Cerebellum (tissue), 4 donors: ENCODE measurements at places on chromosomes 12 and 14. TPM values are rescaled to one million over a fixed set of nuclear protein-coding genes. Genes with fewer than 3 reads are reported as not detected.

The GCH1 gene
- total RNA-seq = 1.8 TPM

The ARMH4 gene
- 47.2 TPM for total RNA-seq

The DNAH10 gene
- 2.1 TPM for total RNA-seq

The CD163L1 gene
- total RNA-seq = 5.4 TPM

The LTBR gene
- 3.1 TPM for total RNA-seq

The RASSF8 gene
- 33.8 TPM for total RNA-seq

The LIN7A gene
- 32.6 TPM for total RNA-seq

The IL22 gene
- total RNA-seq = 0.82 TPM

The NINJ2 gene
- total RNA-seq = 0.82 TPM

The CMA1 gene
- not detected for total RNA-seq

The TMEM52B gene
- 0.27 TPM for total RNA-seq
